Sciatic nerve (tissue), 2 donors: ENCODE measurements at places on chromosomes 1 and 21. TPM values are rescaled to one million over a fixed set of nuclear protein-coding genes. Genes with fewer than 3 reads are reported as not detected.

GRCh38 chr1:74343216-74343615 lies 108.0 kb downstream of the TNNI3K start:
- DNase-seq, result no peak

The NIT1 gene
- total RNA-seq, result 38.0 TPM

DNA sequence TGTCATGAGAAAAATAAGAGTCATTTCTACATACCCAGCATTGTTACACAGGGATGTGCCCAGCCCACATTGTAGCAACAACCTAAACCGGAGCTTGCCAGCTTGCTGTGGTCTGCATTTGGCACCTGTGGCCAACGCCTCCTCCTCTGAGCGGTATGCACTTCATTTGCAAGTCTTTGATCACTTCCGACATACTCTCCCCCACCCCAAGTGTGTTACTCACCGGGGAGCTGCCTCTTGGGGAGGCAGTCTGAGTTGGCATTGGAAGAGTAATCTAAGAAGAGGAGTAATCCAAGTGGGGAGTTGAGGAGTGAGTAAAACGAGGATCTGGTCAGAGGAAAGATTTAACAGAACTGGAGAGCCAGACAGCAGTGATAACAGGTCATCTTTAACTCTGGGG lies 3.8 kb downstream of the BCL9 start:
- no peak for DNase-seq

DNA sequence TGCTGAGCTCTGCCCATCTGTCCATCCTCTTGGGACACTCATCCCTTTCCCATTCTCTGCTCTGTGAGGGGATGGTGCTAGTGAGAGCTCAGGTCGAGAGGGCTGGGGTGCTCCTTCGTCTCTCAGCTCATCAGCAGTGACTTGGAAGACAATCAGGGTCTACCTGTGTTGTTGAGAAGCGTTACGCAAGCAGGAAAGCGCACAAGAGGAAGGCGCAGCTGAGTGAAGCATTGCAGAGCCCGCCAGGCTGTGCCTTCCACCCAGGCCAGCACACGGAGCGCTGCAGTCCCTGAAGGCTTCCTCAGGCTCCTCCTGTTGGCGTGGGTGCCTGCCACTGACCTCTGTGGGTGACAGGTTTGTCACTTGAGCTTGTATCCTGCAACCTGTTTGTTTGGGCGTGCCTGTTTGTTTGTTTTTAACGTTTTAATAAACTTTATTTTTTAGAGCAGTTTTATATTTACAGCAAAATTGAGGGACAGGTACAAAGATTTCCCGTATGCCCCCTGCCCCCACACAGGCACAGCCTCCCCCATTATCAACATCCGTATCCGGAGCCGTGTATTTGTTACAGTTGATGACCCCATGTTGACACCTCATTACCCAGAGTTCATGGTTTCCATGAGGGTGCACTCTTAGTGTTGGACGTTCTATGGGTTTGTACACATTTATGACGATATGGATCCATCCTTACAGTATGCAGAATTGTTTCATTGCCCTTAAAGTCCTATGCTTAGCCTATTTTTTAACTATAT lies 36.7 kb downstream of the ADARB1 start:
- no peak for DNase-seq

DNA sequence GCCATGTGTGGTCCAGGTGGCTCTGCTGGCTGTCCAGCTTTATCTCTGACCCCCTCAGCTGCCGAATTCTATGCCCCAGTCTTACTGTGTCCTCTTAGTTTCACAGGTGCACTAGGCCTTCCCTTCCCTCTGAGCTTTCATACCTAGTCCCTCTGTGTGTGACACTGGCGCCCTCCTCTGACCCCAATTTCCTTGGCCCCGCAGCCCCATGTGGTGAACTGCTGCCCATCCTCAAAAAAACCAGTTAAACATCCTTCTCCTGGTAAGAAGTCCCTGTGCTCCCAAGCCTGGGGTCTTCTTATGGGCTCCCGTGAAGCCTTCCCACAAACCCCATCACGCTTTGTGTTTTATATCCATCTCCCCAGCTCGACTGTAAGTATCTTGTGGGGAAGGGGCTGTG lies 93.9 kb upstream of the TSPAN2 start:
- no peak for DNase-seq

The NPR1 gene
- 34.1 TPM for total RNA-seq

- DNase-seq, result no peak
Measured at GRCh38 chr1:234933475-234933874, 195.2 kb downstream of the TOMM20 start.

DNA sequence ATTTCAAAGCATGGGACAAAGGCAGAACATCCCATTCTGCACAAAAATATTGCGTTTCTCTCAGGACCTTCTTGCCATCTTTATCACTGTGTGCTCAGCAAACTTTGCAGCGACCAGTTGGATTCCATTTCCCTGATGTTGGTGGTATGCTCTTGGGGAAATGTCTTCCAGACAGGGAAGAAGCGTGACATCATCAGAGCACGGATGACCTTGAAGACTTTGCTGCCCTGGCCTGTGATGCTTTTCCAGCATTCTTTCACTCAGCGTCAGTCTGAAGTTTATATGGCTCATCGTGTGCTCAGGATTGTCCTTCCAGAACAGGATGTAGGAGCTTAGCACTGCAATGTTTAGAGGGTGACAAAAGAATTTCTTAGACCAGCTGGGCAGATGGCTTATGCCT lies 131.4 kb upstream of the F3 start:
- no peak for DNase-seq

DNA sequence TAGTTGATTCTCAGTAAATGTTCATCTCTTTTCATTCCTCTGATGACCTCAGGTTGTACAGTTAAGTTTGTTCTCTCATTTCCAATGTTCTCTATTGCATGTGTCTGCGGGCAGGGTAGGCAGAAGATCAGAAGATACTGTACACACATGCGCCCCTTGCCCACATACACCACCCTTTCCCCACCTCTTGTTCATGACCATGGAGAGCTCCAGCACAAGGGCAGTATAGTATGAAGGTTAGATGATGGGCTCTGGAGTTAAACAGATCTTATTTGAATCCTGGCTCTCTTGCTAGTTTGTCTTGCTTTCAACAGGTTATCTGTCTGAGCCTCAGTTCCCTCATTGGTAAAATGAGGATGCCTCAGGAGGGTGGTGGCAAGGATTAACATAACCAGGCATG lies 17.8 kb upstream of the PLD5 start:
- no peak for DNase-seq

The DNAJC28 gene
- total RNA-seq, result 2.2 TPM

- DNase-seq, result no peak
Measured at GRCh38 chr1:54708385-54708784, 7.3 kb upstream of the TTC4 start.

DNA sequence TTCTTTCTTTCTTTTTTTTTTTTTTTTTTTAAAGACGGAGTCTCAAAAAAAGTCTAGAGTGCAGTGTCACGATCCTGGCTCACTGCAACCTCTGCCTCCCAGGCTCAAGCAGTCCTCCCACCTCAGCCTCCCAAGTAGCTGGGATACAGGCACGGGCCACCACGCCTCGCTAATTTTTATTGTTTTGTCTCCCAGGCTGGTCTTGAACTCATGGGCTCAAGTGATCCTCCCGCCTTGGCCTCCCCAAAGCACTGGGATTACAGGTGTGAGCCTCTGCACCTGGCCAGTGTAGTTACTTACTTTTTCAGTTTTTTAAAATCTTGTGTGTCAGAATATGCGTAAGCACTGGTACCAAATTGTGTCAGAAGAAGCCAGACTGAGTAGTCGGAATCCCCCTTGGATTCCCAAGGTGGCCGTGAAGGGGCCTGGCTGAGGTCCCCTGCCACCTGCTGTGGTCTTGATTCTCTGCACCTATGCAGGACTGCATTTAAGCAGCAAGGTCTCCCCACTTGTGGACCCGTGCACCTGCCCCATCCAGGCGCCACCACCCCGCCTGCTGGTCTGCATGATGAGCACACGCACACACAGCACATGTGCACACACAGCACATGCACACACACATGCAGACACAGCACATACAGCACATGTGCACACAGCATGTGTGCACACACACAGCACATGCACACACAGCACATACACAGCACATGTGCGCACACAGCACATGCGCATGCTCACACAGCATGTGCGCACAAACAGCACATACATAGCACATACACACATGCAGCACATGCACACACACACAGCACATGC lies 47.5 kb downstream of the PCNT start:
- DNase-seq, result no peak

- DNase-seq, result no peak
Measured at GRCh38 chr1:205477759-205478247, 22.0 kb upstream of the BLACAT1 start.

The MNDA gene
- 27.8 TPM for total RNA-seq

GRCh38 chr1:150548632-150549495 lies at the start of gene ADAMTSL4:
ADAMTSL4 (plus strand) TSS chr1:150549408; CDS start chr1:150552289, 2,881 bp downstream.
- peak; percentile 77 for DNase-seq

- DNase-seq, result peak; percentile 80
Measured at GRCh38 chr1:205983925-205984725, 19.1 kb downstream of the RAB7B start.

GRCh38 chr1:213256438-213257087 lies 205.5 kb downstream of the RPS6KC1 start:
- DNase-seq, result no peak

The NID1 gene
- total RNA-seq, result 87.6 TPM

- no peak for DNase-seq
Measured at GRCh38 chr1:33512226-33513011, 40.0 kb downstream of the ZSCAN20 start.

DNA sequence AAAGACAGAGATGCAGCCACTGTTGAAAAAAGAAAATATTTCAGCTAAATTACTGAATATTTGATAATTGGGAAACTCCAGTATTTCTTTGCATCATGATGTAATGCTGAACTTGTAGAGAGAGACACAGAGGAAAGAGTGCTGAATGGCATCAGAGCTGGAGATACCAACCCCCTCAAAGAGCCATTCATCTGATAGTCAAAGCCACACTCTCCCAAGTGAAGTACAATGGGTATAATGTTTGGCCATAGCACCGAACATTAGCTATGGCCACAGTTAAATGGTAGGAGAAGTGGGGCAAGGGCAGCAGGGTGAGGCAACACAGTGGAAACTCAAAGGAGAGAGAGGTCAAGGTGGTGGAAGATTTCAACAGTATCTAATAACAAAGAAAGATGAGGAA lies 107.5 kb upstream of the TNFSF4 start:
- DNase-seq, result no peak

- DNase-seq, result no peak
Measured at GRCh38 chr21:32940079-32941014, 85.4 kb upstream of the OLIG2 start.

DNA sequence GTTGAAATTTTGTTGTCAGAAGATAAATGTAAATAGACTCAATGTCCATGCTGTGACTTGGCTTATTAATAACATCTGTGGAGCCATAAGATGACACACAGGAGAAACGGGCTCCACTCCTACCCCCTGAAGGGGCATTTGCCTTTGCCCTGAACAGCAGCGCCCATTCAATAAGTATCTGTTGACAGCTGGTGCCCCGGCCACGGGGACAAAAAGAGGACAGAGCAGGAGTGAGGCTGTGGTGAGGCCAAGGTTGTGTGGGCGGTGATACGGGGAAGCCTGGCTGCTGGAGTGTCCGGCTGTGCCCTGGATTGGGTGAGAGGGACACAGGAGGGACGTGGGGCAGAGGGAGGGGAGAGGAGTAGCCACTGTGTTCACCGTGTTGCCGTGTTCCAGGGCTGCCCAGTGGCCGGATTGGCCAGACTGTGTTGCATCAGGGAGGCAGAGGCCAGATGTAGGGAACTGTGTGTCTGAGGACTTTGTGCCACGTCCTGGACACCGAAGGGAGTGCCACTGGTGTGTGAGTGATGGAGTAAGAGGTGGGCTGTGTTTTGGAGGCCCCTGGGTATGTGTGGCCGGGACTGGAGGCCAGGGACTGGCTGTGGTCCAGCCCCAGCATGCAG lies 15.1 kb downstream of the PRMT2 start:
- DNase-seq, result no peak

GRCh38 chr1:165143437-165144065 lies 213.0 kb downstream of the LMX1A start:
- DNase-seq, result no peak

The PGBD5 gene
- total RNA-seq, result 6.6 TPM

The CELA2A gene
- 0.94 TPM for total RNA-seq

The WNT3A gene
- not detected for total RNA-seq

DNA sequence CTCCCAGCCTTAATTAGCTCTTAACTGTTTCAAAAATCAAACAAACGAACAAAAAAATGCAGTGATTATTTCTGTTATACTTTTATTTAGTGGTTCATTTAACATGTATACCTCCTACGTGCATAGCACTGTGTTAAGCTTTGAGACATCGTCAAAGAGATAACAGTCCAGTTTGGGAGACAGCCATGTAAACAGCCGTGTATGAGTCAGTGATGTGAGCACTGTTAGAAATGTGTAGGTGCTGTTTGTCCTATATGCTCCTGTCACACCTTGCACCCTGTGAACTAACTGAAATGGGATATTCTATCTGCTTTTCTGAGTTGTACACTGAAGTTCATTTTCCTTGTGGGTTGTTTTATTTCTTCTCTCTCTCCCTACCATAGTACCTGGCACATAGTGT lies 109.7 kb upstream of the CACYBP start:
- DNase-seq, result no peak

DNA sequence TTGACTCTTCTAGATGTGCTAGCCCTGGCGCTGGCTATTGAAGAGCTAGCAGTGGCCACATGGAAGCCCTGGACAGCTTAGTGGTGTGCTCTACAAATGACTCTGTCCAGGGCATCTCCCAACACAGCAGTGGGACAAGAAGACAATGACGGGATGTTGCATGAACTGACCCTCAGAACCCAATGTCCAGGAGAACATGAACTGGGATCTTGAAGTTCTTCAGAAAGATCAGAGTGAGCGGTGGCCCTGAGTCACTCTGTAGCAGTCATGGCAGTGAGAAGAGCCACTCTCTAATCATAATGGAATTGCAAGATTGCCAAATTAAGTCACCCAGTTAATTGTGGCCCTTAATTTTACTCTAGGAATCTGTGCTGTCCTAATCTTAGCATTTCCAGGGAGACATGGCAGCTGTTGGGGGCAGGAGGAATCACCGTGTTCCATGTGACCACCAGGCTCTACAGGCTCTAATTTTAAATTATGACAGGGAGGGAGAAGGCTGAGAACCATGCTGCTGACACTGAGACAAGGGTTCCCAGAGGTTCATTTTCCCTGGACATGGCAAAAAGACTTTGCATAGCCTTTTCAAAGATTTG lies 10.2 kb upstream of the OBSCN start:
- no peak for DNase-seq

DNA sequence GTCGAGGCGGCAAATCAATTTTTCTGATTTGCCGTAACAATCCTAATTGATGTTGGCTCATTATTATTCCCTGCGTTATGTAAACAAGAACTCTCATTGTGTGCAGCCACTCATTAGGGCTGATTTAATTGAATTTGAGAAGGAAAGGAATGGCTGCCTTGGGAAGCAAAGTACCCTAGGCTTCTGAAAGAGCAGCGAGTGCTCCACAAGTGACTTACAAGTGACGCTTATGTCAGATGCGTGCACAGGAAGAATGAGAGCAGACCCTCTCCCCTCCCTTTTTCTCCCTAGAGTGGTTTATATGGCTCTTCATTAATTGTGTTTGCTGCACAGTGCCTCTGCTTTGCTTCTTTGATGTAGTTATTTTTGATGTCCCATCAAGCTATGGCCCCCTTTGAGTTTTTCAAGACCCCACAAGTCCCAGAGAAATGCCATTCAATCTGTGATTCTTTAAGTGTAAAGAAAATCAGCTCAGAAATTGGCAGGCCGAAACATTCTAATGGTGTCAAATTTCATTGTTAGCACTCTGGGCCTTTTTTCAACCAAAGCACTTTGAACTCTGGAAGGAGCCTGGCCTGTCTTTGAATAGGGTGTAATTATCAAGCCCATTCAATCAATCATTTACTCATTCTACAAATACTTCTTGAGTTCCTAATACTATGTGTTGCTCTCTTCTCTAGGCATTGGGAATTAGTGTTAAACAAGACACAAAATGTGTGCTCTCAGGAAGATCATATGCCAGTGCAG lies 86.8 kb upstream of the VAV3 start:
- DNase-seq, result no peak
